CMK (cell line): ENCODE measurements at places on chromosomes 2 and 18.

GRCh38 chr18:25289001-25289631 is 62.9 kb downstream of the ZNF521 start:
- no peak for DNase-seq

DNA sequence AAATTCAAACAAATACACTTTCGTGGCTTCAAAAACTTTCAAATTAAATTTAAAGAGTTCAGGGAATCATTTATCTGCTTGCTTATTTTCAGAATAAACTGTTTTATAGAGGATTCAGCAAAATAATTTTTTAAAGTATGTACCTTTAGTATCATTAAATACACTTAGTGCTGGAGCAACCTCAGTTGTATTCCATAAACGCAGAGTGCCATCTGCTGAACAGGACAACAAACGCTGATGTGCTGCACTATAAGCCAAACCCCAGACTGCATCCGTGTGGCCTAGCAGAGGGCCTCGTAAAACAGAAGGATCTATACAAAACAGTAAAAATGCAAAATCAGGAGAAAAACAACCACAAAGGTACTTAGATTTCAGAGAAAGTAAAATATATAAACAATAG is 108.6 kb downstream of the STRN start:
- no peak for DNase-seq

DNA sequence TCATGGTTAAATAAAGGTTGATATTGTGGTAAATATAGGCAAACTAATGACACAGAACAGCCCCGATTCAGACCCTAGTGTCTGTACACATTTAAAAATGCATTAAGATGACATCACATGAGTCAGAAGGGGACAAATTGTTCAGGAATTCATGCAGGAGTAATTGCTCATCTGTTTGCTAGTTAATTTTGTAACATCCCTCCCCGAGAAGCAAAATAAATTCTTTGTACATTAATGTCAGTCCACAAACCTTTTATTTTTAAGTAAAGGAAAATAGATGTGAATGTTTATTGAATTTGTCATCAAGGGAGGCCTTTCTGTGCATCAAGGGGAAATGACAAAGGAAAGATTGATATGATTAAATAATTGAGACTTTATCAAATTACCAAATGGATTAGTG is 69.9 kb downstream of the SH3BP4 start:
- no peak for DNase-seq

DNA sequence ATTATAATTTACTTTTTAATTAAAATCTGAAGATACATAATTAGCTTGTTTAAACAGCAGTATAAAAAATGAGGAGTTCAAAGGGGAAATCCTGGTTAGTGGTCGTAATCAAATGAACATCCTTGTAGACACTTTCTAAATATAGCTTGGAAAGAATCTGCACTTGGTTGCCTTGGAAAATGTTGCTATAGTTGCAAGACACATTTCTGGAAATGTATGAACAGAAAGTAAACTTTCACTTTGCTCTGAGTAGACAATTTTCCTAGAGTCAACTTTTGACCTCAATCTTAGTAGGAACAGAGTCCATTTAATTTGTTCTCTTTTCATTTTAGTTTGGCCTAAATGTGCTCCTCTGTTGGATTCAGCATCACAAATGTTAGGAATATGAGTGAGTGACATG is 38.3 kb downstream of the GCA start:
- DNase-seq: no peak

GRCh38 chr2:61167579-61167978 is 5.6 kb downstream of the C2orf74 start:
- no peak for DNase-seq

DNA sequence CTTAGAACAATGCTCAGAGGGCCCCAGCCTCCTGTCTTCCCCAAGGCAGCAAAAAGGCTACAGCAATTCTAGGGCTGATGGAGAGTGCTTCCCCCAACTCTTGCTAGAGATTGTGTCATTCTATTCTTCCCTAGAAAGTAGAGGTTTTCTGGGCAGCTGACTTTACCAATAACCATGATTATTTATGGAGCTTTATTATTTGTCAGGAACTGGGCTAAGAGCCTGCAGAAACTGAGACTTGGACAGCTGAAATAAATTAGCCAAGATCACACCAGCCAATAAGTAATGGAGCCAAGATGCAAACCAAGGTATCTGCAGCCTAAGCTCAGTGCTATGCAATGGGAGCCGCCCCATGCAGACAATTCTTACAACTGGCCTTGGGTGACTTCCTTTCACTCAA is 84.8 kb downstream of the CCBE1 start:
- no peak for DNase-seq

DNA sequence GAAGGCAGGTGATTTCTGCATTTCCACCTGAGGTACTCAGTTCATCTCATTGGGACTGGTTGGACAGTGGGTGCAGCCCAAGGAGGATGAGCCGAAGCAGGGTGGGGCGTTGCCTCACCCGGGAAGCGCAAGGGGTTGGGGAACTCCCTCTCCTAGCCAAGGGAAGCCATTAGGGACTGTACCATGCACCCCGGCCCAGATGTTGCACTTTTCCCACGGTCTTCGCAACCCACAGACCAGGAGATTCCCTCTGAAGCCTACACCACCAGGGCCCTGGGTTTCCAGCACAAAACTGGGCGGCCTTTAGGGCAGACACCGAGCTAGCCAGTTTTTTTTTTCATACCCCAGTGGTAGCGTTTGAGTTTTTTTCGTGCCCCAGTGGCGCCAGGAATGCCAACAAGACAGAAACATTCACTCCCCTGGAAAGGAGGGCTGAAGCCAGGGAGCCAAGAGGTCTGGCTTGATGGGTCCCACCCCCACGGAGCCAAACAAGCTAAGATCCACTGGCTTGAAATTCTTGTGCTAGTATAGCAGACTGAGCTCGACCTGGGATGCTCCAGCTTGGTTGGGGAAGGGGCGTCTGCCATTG is 75.9 kb upstream of the RANBP2 start:
- DNase-seq: no peak

DNA sequence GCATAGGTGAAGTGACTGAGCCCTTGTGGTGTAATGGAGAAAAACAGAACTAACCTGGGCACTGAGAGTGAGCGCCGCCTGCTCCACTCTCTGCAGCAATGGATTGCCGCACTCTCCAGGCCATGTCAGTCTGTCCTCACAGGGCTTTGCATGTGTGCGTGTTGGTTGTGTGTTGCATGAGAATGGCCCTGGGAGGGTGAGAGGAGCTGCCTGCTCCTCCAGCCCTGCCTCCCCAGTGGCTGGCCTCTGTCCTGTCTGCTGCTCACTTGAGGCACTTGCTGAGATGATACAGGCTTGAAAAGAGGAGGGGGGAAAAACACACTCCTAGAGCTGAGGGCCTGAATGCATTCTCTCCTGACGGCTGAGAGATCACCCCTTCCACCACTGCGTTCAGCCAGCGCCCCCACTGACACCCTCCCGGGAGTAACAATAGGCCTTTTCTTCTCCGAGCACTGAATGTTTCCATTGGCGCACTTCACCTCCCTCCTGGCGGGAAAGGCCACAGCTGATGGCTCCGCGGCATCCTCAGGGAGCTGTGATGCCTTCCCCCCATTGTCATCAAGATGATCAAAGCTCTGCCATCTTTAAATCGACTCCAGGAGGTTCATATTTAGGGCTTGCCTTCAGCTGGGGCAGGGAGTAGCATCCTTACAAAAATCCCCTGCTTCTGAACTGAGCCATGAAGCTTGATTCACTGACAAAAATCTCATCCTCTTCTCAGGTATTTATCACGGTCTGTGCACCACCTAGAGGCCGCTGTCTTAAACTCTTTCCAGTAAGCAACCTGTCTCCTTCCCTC is 49.9 kb upstream of the DAPL1 start:
- no peak for DNase-seq

DNA sequence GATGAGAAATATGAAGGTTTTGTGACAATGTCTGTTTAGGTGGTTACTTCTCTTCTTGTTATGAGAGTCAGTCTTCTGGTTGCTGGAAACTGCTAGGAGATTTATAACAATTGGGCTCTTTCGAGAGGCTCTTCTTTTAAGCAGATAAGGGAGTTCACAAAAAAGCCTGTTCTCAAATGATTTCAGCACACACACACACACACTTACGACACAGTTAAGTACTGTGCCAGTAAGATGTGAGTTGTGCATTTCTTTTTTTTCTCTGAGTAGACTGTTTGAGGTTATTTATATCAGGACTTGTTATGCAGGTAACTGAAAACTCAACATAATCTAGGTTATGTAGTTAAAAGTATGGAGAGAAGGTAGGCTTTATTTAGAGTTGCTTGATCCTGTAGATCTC is 49.8 kb downstream of the MSH2 start:
- DNase-seq: no peak

DNA sequence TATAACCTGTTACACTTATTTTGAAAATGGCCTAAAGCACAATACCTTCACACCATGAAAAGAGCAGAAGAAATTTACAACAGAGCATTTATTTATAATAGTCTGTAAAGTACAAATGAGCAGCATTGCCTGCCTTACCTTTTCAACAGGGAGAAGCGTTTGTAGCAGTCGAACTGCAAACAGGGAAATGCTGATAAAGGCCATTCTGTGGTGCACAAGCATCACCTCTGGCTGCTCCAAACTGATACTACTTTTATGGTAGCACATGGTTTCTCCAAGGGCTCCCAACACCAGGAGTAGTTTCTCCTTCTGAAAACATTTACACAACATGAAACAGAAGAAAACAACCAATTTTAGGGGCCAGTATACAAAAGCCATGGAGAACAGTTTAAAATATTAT is 28.9 kb downstream of the RTTN start:
- no peak for DNase-seq

DNA sequence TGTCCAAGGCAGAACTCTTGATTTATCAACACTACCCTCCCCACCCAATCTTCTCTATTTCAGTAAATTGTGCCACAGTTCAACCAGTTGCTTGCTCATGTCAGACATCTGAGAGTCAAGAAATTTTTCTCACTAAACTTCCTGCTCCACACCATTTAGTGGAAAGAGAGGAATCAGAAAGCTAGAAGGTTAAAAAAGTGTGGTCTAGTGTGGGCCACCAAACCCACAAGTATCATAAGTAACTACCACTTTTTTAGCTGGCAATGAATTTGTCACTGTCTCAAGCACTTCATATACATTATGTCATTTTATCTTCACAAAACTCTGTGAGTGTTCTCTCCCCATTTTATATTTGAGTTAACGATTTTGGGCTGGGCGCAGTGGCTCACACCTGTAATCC is 16.6 kb upstream of the MSTN start:
- no peak for DNase-seq

DNA sequence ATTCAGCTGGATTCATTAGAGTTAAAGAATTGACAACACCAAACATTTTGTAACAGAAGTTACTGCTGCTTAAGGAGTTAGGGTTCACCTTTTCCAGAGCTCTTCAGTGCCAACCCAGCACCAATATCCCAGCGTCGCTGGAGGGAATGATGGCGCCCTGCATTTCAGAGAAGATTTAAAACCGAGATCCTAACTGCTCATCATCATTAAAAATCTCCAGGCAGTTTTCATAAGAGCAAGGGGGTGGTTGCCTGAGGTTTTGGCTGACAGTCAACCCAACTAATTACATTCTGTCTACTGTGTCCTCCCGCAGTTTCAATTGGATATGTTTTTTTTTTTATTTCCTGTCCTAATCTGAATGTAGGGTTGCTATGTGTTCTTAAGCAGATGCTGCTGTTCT is 509.6 kb upstream of the TCF4 start:
- no peak for DNase-seq

GRCh38 chr2:231966886-231967285 is 5.4 kb downstream of the DIS3L2 start:
- DNase-seq: no peak

- no peak for DNase-seq
Observed at GRCh38 chr18:66646609-66647008, 42.7 kb upstream of the CDH19 start.

- DNase-seq: no peak
Observed at GRCh38 chr2:220071696-220072095, 444.3 kb downstream of the SLC4A3 start.

DNA sequence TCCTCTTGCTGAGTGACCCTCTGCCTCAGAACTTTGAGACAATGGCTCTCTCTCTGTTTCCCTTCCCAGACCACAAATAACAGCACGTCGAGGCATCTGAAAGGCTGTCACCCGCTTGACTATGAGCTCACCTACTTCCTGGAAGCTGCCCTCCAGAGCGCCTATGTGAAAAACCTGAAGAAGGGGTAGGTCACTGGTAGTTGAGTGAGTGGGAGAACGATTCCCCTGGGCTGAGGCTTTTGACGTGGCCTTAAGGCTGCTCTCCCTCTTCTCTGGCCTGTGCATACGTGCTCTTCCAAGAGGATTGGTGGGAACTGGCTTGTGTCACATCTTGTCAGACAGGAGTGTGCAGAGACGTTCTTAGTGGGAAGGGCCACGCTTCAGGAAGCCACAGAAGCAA is 63.1 kb upstream of the MCFD2 start:
- no peak for DNase-seq

DNA sequence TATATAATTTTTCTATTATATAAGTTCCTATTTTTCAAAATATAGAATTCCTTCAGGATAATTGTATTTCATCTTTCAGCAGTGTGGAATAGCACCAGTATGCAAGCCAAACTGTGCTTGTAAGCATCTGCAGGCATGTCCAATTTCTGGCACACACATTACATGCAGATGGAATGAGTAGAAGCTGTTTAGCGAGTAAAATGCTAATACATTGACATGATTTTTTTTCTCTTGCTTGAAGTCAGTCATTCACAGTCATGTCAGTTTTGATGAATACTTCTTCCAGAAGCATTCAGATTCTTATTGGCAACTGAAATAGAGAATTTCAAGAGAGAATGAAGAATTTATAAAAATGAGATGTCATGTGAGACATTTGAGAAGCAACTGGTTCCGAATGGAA is 109.4 kb downstream of the CERS6 start:
- DNase-seq: no peak

DNA sequence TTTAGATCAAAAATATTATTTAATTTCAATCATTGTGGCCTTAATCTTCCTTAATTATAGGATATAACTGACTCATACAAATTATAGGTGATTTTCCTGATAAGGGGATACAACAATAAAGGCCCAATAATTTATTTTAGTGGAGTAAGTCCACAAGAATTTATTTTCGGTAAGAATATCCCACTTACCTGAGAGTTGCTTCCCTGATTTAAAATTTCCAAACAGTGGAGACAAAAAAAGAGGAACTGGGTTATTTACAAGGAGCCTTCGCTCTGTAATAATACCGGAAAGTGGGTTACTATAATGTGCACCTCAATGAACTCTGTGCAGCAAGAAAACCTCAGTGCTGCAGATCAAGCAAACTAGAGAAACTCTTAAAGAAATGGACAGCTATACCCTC is 42.2 kb downstream of the FEZ2 start:
- DNase-seq: no peak

GRCh38 chr2:128765811-128766210 is 447.1 kb upstream of the HS6ST1 start:
- no peak for DNase-seq
